ENCODE measurements at places on chromosomes 7 and 10. TPM values are rescaled to one million over a fixed set of nuclear protein-coding genes. Genes with fewer than 3 reads are reported as not detected.

- no peak for DNase-seq
Observed at GRCh38 chr10:2038036-2038435, 300.7 kb upstream of the ADARB2 start.

- no peak for DNase-seq
Observed at GRCh38 chr7:84948634-84949033, 238.2 kb downstream of the SEMA3D start.

DNA sequence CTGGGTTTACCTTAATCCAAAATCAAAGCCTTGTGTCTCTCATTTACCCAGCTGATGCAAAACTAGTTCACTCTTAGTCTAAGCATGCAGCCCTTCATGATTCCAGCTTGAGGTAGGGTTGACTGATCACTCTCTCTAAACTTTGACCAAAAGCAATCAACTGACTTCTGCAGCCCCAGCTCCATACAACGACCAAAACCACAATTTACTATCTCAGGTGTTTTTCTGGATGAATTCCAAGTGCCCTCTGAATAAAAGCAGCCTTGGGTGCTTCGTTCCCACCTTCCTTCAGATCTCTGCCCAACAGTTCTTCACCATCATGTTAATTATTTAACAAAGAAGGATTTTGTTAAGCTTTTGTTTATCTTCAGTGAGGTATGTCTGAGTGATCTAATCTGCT lies 62.6 kb downstream of the CCDC6 start:
- no peak for DNase-seq

DNA sequence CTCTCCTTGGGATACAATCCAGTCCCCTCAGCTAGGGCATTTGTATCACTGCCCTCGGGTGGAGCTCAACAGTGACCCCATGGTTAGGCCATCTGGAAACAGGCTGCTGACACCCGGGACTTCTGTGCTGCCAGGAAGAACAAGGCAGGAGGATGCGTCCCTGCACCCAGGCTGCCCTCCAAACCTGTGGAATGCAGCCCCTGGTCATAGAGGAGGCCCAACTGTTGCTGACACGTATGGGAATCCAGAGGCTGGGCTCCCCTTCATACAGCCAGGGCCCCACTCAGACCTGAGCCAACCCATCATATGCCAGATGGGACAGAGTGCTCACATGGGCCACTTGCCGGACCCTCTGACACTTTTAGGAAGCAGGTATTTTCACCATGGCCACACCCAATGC lies 45.5 kb upstream of the SRGN start:
- DNase-seq = no peak

DNA sequence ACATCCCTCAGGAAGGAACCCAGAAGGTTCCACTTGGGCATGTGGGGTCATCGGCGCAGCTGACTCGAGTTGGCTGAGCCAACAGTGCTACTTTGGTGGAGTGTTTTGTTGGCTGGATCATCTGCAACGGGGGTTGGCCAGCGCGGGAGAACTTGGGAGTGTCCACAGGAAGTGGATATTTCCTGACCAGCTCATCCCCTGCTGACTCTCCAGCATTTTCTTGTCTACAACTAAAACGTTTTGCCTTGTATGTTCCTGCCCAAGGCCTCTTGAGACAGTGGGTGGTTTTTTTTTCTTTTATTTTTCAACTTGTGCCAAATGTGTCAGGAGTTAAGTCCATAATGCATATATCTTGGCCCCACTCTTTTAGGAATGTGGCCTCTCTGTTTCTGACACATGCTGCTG lies 208.6 kb downstream of the ZNF365 start:
- DNase-seq = peak; percentile 91

DNA sequence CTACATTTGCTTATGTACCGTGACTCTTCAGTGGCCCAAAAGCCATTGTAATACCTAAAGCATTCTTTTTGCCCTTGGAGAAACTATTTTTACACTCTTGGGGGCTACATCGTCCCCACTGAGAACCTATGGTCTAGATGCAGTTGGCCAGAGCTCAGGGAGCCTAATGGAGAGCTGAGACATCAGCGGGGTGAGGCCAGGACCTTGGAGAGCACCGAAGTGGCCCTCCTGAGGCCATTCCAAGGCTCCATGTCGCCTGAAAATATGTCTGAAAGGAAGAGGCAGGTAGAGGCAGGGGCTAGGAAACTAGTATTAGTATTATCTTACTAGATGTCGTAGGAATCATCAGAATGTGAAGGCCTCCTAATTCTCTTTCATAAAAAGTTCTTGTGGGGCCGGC lies 4.9 kb downstream of the PKD2L1 start:
- DNase-seq = no peak

GRCh38 chr7:152760854-152761748 lies 1.5 kb downstream of the ACTR3B start:
- DNase-seq = no peak

GRCh38 chr7:135755351-135755753 lies 6.7 kb upstream of the FAM180A start:
- DNase-seq = peak; percentile 79

DNA sequence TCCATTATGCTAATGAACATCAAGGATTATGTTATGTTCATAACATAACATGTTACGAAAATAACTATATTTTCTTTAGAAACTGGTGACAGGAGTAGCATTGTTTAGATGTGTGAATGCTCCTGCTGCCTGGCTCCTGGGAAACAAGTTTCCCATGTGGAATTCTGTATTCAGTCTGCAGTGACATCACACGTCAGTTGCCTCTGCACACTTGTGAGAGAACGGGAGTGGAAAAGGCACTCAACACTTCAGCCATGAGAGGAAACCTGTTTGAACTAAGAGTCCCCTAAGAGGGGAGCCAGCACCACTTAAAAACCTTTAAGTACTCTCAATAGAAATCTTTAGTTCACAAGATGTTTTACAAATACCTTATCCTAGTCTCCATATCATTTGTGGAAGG lies 140.3 kb upstream of the FAM20C start:
- DNase-seq = no peak

DNA sequence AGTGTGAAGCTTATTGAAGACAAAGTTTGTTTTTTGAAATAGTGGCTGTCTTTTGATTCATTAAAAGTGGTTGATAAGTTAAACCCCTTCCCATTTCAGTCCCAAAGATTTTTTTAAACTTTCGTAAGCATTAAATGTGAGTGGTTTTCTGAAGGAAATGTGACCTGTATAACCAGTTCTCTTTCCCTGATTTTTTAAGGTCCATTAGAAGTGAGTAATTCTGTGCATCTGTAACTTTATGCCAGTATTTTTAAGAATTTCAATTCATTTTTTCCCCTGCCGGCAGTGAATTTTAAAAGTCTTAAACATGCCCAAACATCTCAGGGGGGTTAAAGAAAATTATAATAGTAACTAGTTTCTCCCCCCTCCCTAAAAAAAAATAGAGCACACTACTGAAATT lies 254.6 kb upstream of the SP8 start:
- no peak for DNase-seq

DNA sequence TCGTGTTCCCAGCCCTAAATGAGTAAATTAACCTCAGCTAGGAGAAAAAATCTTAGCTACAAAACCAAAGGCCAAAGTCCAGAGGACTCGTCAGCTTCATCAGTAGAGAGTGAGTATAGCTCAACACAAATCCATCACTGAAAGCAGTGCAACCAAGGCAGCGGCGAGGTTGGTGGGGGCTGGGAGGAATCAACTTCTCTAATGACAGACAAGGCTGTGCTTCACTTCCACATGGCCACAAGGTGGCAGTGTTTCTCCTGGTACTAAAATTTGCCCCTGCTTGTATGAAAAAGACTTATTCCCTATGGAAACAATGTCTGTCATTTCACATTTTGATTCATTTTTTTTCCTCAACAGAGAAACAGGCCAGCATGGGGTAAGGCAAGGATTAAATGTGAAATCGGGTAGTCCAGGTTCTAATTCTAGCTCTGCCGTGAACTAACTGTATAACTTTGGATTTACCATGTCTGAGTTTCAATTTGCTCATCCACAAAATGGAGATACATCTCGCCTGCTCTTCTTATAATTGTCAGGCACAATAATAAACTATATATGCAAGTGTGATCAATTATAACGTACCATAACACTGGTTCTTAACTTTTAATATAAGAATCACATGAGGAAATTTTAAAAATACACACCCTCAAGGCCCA lies 39.3 kb downstream of the FAS start:
- peak; percentile 88 for DNase-seq

- DNase-seq = peak; percentile 91
Observed at GRCh38 chr7:151754142-151754590, 122.7 kb downstream of the PRKAG2 start.

GRCh38 chr10:124422742-124423141 lies 4.0 kb upstream of the OAT start:
- DNase-seq = no peak

GRCh38 chr7:44709011-44709915 lies 39.4 kb upstream of the ZMIZ2 start:
- DNase-seq = peak; percentile 41

DNA sequence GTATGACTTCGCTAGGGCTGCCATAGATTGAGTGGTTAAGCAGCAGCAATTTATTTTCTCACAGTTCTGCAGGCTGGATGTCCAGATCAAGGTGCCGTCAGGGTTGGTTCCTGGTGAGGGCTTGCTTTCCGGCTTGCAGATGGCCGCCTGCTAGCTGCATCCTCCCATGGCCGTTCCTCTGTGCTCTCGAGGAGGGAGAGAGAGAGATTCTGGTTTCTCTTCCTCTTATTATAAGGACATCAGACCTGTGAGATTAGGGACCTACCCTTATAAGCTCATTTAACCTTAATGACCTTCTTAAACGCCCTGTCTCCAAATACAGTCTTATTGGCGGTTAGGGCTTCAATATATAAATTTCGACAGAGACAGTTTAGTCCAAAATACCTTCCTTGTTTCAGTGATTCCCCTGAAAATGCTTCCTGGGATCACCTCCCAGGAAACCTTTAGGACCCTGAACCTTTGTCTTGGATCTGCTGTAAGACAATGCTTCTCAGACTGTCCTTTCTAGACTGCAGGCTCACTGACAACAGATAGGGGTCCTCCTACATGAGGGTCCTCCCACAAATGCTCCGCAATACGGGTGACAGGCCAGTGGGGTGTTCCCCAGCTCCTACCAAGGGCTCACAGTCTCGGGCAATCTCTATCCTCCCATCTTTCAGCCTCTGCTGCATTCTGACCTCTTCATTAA lies 82.5 kb upstream of the BAIAP2L1 start:
- DNase-seq = no peak

AZGP1 gene
- 10.2 TPM for polyA plus RNA-seq

ATG9B gene
- 1.6 TPM for polyA plus RNA-seq

TUBB8 gene
- not detected for polyA plus RNA-seq

RELN gene
- 2.4 TPM for polyA plus RNA-seq

OR13A1 gene
- polyA plus RNA-seq = not detected

ADRA2A gene
- polyA plus RNA-seq = 3.9 TPM

TDRD1 gene
- polyA plus RNA-seq = not detected

LRMDA gene
- polyA plus RNA-seq = 4.2 TPM

COPG2 gene
- 9.0 TPM for polyA plus RNA-seq

TPK1 gene
- 6.0 TPM for polyA plus RNA-seq

SFTPA1 gene
- polyA plus RNA-seq = 2.4 TPM

EMX2 gene
- polyA plus RNA-seq = not detected
